ENCODE measurements at places on chromosomes 5 and 9.

GRCh38 chr9:117073539-117074341 is 341.1 kb downstream of the ASTN2 start:
- DNase-seq = no peak

GRCh38 chr5:10475931-10476676 is 34.4 kb downstream of the ROPN1L start:
- DNase-seq = no peak

DNA sequence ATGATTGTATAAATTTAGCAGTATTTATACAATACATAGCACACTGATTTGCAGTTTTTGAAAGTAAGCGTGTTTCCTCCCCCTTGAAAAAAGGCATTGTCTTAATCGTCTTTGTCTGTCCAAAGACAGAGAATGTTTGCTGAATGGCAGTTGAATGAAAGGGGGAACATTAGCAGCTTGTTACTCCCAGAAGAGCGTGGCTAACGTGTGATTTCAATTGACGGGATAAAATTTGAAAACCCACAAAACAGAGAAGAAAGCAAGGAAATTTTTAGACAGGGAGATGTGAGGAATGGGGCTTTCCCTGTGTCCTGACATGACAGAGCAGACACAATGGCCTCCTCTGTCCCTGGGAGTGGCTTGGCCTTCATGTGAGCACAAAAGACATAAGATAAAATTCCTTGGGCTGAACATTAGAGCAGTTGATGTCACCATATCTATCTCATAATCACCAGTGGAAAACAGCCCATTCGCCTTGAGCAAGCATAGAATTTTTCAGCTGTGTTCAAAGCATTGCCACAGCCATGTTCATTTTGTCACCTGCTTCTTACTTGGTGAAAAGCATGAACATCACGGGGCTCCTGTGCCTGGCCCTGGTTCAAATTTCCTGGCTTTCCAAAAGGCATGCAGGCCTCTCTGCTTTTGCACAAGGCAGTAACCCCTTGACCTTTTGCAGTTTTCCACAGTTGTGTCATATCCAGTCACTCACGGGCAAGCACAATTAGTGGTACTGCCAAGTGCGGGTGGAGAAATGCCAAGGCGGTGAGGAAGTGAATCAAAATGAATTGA is 126.9 kb downstream of the TLE1 start:
- DNase-seq = no peak

DNA sequence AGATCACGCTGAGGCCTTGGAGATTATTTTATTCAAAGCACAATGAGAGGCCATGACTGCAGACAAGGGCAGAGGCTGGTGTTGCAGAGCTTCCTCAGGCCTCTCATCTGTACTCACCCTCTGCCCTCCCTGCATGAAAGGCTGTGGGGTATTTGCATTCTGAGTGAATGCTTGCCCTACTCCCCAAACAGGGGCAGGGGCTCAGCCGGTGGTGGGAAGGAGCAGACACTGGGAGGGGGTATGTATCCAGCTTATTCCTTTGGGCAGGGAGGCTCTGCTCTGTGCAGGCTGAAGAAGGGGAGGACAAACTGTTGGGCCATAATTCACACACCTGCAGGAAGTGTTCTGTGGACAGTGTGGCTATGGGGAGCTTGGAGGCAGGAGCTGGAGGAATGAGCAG is 148.4 kb upstream of the PANK3 start:
- DNase-seq = no peak

- no peak for DNase-seq
These were observed 1.4 kb downstream of the ECSCR start for GRCh38 chr5:139461176-139461575.

Data from CD4-positive, alpha-beta memory T cell (primary cell).